ENCODE measurements at places on chromosomes 2 and 18.
A peak's percentile ranks its signal among the peaks of the same experiment; 100 is the strongest.

GRCh38 chr2:70094978-70095719 is 7.9 kb downstream of the PCBP1 start:
- DNase-seq, result no peak

GRCh38 chr2:52405980-52406379 is 1361.6 kb upstream of the CHAC2 start:
- no peak for DNase-seq

DNA sequence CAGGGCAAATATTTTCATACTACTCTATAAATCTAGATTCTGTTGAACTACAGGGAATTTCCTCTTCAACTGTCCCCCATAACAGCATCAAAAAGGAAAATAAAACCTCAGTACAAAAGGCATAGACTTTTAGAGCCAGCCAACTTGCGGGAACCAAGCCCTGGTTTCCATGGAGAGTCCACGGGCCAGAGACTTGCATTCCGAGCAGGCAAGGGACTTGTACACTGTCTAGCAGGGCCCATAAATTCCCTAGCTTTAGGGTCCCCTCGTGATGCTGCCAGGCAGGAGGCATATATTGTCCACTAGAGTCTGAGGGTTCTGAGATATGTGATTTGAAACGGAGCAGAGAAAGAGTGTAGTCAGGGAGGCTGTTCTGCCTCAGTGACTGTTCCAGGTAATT is 153.1 kb upstream of the SLC14A2 start:
- no peak for DNase-seq

DNA sequence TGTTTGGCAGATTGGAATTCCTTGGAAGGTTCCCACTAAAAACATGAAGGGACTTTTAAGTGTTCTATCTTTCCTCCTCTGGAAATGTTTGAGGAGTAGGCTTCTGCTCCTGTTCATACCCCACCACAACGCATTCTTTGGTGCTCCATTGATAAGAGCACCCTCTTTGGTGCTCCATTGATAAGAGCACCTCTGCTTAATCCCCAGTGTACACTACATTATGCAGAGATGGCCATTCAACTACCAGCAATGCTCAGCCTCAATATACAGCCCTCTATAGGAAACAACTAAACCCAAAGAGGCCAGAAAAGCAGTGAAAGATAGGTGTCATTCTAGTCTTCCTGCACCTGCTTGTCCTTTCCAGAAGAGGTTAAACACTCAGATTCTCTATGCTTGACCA is 1.8 kb upstream of the CHAC2 start:
- no peak for DNase-seq

DNA sequence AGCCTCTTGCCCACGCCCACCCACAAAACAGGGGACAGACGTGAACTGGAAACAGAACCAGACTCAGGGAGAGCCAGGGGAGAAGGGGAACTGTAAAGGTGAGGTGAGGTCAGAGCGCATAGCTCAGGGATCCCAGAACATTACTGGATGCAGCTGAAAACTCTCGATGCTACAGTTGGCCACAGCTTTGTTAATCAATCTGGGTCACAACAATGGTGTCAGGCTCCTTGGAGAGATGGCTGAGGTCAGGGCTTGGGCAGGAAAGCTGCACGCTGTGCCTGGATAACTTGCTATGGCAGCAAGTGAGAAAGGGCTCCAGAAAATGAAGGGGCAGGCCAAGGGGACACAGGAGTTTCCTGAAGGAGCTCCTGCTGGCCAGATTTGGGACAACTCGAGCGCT is 263.3 kb downstream of the TFCP2L1 start:
- no peak for DNase-seq

DNA sequence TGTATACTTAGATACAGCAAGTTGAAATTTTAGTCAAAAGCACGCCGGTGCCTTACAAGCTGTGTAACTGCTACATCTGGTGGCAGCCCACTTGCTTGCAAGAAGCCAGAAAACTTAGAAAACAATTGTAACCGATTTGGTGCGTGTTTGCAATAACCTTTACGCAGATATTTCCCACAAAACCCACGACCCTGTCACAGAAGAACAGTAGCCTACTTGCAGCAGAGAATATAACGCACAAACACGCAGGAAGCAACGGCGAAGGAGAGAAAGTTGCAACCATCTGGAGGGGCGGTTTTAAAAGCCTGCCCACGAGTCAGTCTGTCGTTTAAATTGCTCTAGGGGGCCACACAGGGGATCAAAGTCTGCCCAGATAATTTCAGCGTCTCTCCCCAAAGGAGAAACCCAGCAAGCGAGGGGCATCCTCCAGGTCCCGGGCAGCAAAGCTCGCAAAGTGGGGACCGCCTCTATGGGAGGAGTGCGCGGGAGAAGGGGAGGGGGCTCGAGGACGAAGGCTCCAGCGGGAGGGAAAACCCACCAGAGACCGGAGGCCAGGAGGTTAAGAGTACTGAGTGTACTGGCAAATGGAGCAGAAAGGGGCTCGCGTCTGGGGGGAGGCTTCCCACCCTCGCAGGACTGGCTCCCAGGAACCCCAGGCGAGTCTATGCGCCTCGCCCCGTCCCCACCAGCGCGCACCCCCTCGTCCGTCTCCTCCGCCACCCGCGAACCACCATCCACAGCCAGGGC is 1.1 kb downstream of the TLK1 start:
- DNase-seq, result peak; percentile 39

- DNase-seq, result no peak
Measured at GRCh38 chr2:20618468-20618885, 32.4 kb downstream of the HS1BP3 start.

DNA sequence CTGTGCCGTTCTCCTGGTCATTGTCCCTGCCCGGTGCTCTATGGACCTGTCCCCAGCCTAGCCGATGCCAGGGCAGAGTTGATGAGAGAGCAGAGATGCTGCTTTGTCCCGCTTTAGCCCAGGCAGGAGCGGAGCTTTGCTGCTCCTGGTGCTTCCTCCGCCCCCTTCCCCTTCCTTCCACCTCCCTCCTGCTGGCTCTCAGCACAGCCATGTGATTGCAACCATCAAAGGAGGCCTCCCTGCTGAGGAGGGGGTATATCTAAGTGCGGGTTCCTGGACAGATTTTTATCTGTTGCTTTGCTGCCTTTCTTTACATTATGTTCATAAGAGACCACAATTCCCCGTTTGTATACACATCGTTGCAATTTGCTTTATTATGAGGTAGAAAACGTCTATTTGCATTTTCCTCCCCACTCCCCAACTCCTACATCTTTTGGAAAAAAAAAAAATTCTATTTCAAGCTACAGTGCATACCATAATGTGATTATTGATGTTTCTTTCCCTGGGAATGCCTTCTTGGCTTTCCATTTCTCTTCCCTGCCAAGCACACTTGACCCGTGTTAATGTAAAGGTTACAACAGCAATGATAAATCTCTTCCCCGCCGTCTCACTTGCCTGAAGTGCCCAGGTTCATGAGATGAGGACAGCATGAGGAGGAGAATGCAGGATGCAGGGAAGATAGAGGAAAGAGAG is 25.4 kb downstream of the ALPK2 start:
- DNase-seq, result no peak

DNA sequence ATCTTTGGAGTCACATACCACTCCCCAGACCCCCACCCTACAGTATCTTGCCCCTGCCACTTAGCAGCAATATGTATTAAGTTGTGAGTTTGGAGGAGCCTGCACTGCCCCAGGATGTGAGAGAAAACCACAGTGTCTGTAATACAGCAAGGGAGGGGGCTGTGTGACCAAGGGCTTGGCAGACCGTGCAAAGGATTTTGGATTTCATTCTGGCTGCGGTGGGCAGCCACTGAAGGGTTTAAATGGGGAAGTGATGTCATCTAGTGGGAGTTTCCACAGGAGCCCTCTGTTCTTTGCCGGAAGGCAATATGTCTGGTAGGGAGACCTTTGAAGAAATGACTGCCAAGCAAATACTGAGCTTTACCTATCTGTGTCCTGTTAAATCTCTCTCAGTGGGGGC is 202.4 kb downstream of the FHOD3 start:
- no peak for DNase-seq

- no peak for DNase-seq
Measured at GRCh38 chr2:75153221-75153620, 46.1 kb downstream of the TACR1 start.

DNA sequence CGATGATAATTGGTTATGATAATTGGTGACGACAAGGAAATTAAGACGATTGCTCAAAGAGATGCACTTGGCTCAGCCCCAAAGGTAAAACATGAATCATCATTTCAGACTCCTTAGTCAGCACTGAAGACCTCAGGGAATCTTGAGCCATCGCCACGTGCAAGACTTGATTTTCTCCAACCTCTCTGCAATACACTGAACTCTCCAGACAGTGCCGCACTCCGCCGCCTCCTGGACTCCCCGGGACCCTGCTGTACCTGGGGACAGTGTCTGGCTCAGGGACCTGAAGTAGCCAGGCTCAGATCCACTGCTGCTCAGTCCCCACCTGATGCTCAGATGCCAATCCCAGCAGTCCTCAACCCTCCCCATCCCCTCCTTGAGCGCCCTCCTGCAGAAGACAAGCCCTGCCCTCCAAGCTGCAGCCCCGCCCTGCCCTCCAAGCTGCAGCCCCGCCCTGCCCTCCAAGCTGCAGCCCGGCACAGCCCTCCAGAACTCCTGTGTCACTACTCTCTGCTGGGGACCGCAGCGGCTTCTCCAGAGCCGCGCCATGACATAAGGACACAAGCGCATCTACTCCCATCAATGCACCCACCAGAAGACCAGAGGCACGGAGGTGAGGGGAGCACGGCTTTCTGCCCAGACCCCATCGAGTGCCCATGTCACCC is 1.1 kb downstream of the TMEM18 start:
- peak; percentile 58 for DNase-seq

- DNase-seq, result no peak
Measured at GRCh38 chr2:210961249-210961648, 404.9 kb downstream of the CPS1 start.

- DNase-seq, result no peak
Measured at GRCh38 chr2:75066121-75066902, 107.9 kb downstream of the POLE4 start.

DNA sequence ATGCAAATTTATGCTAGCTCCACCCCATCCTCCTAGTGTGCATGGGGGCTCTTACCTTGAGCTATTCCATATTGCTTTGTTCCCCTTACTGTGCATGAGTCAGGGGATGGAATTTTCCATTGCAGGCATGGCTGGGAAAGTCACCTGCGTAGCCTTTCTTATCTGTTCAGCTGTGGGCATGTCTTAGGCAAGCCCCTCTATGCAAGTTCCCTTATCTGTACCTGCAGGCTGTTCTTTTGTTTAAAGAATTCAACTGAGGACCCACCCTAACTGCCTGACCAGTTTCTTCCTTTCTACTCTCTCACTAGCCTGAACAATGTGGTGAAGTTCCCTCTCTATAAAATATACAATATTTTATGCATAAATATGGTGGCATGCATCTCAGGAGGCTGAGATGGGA is 54.2 kb upstream of the CDCA7 start:
- DNase-seq, result no peak

GRCh38 chr2:33366473-33366872 is 110.0 kb upstream of the RASGRP3 start:
- DNase-seq, result no peak

DNA sequence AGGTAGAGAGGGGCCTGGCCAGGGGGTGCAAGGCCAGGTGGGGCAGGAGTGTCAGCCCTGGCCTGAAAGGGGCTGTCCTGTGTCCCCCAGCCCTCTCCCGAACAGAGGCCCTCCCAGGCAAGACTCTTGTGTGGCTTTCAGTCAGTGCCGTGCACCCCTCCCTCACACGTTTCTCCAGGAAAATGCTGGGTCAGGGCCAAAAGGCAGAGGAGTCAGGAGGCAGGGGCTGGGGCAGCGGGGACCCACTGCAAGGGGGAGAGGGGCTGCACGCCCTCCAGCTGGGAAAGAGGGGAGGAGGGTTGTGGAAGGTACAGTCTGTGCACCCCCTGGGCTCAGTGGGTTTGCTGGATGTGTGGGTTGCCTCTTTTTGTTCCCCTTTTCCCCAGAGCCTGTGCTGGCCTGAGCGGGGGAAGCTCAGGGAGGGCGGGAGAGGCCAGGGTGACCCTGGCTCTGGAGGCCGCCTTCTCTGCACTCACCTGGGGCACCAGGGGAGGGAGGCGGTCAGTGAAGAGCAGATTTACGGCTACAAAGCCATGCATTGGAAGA is 4.1 kb downstream of the KCNF1 start:
- no peak for DNase-seq

DNA sequence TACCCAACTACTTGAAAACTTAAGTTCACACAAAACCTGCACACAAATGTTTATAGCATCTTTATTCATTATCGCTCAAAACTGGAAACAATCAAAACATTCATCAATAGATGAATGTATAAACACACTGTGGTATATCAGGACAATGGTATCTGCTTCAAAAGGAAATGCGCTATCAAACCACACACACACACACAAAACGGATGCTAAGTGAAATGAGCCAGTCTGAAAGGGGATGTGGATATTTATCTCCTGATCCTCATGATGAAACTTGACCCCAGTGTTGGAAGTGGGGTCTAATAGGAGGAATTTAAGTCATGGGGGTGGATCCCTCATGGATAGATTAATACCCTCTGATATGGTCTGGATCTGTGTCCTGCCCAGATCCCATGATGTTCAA is 22.0 kb downstream of the PDCL3 start:
- DNase-seq, result no peak

GRCh38 chr2:65863713-65864112 is 431.3 kb upstream of the SPRED2 start:
- DNase-seq, result no peak

DNA sequence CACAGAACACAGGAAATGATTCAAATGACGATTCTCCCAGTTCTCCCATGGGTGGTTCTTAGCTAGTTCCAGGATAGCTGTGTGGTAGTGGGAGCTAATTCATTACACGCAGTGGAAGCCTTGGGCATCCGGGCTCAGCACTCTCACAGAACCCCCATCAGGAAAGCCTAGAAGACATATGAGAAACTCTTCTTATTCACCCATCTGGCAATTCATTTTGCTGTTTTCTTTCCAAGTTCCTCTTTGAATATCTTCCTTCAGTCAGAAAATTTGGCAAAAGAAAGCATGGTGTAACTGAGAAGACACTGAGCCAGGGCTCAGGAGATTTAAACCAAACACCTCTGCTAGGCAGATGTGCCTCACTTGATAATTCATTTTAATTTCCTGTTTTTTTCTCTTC is 85.2 kb upstream of the FN1 start:
- DNase-seq, result no peak

DNA sequence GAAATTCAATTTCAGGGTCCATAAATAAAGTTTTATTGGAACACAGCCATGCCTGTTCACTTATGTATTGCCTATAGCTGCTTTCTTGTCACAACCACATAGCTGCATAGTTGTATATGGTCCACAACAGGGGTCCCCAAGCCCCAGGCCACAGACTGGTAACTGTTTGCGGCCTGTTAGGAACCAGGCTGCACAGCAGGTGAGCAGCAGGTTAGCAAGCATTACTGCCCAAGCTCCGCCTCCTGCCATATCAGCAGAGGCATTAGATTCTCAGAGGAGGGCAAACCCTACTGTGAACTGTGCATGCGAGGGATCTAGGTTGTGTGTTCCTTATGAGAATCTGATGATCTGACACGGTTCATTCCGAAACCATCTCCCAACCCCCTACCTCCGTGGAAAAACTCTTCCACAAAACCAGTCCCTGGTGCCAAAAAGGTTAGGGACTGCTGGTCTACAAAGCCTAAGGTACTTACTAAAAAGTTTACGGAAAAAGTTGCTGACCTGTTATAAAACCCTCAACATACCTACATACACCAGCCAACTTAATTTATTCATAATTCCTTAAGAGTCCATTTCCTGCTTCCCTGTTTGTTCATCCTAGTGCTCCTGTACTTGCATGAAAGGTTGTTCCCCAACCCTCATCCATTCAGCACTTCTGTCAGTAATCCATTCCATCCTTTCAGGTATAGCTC is 40.1 kb downstream of the NDUFAF7 start:
- no peak for DNase-seq

All from T-helper 17 cell (primary cell).